ENCODE measurements at places on chromosomes 5 and 9.
A peak's percentile ranks its signal among the peaks of the same experiment; 100 is the strongest.

GRCh38 chr5:108420158-108420557 is 38.3 kb upstream of the FBXL17 start:
- no peak for DNase-seq

DNA sequence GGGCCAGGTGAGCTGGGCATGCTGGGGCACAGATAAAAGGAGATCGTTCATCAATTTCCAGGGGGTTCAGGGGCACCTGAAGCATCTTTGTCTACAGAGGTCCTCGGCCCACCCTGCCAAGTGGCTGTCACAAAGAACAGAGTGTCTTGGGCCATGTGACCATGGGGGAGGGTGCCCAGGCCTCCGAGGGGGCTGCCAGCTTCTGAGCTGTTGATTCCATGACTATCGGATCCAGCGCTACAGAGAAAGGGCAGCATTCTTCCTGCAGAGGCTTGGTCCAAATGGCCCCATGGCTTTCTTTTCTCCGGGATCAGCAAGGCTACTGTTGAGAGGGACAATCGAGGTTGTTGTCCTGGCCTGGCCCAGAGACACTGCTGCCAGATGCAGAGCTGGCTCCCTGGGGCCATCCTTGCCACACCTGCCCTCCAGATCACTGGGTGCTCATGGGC is 289.2 kb downstream of the ZSWIM6 start:
- no peak for DNase-seq

- no peak for DNase-seq
These were observed 3.3 kb downstream of the CD274 start for GRCh38 chr9:5453673-5454072.

- no peak for DNase-seq
These were observed 27.9 kb upstream of the KLF9 start for GRCh38 chr9:70442328-70442848.

DNA sequence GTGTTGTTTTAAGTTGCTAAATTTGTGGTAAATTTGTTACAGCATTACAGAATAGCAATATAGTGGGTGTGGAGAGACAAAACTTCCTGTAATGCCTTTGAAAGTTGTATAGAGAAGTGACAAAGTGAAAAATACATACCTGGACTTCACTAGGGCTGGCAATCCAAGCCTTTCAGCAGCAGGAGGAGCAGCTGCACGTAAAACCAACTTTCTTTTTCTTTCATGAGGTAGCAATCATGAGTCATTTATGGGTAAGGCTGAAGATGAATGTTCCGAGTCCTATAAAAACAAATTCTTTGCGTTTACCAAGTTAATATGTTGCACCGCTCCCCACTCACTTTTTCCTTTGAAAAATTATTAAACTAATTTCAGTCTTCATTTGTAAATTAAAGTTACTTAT is 1138.2 kb downstream of the TAF11L14 start:
- no peak for DNase-seq

GRCh38 chr5:127665641-127666040 is 16.8 kb downstream of the CTXN3 start:
- DNase-seq, result no peak

GRCh38 chr5:135453613-135454012 is 1.5 kb upstream of the TIFAB start:
- no peak for DNase-seq

DNA sequence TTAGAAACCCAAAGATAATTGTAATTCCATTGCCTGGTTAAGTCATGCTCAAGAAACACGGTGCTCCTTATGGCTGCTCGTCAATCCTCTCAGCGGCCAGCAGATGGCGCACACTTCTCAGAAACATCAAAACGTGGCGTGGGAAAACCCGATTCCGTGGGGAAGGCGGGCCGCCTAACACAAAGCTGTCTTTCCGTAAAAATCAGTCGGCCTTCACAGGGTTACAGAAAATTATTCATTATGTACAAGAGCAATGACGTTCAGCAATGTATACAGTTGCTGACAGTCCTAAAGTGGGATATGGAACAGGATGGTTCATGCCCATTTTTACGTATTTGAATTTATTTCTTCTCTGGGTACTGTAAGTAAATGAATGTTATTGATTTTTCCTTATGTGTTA is 83.5 kb downstream of the PDE4D start:
- peak; percentile 41 for DNase-seq

DNA sequence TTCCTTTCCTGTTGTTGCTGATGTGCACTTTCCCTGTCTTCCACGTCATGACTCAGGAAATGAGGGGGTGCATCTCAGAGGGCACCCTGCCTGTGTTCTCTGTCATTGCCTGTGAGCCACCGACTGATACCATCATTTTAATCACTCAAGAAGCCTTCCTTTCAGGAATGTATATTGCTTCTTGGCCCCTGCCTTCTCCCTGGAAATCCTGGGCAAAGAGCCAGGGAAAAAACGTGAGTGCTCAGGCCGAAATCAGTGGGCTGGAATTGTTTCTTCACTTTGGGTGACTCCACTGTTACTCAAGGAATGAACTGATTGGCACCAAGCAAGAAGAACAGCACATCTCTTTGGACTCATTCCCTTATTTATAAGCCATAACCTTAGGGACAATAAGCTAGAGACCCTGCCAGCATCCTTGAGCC is 126.1 kb downstream of the SNX18 start:
- DNase-seq, result no peak

DNA sequence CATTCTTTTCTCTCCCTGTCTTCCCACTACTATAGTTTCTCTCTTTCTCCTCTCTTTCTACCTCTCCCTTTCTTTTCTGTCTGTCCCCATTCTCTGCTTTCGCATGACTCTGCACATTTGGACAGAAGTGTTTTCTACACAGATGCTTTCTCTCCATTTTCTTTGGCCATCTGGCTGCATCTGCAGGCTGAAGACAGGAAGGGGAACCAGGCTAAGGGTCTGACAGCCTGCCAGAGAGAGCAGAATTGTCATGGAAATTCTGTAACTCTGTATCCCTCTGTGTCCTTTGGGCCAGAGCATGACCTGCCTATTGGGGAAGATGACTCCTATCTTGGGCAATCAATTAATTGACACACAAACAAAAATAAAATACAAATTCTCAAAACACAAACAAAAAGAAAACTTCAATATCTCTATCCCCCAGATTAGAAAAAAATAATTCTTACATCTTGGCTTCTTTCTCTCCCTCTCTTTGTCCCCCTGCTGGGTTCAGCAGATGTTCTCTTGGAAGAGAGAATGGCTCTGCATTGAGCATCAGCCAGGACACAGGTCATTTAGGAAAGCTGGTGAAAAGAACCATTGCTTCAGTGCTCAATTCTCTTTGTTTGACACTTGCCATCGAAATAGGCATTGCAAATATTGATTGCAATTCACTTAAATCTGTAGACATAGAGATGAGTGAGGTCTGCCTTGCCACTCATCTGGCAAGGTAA is 415.9 kb upstream of the KLF4 start:
- no peak for DNase-seq

GRCh38 chr5:149798466-149798865 is 68.4 kb downstream of the PPARGC1B start:
- DNase-seq, result no peak

DNA sequence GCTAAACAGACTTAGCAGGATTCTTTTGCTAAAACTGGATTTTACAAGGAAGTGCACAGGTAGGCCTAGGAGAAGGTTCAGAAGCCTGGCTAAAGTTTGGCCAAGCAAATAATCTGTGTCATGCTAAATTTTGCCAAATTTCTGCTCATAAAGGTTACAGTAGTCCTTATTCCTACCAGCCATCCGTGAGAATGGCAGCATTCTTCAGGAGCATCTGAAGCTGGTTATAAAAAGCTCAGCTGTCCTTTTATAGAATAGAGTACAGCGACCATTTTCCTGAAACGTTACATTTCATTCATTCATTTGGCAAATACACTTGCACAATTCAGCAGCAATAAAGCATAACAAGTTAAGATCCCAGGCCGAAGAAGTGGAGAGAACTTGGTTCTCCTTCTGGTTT is 6.9 kb downstream of the GSN start:
- DNase-seq, result no peak

DNA sequence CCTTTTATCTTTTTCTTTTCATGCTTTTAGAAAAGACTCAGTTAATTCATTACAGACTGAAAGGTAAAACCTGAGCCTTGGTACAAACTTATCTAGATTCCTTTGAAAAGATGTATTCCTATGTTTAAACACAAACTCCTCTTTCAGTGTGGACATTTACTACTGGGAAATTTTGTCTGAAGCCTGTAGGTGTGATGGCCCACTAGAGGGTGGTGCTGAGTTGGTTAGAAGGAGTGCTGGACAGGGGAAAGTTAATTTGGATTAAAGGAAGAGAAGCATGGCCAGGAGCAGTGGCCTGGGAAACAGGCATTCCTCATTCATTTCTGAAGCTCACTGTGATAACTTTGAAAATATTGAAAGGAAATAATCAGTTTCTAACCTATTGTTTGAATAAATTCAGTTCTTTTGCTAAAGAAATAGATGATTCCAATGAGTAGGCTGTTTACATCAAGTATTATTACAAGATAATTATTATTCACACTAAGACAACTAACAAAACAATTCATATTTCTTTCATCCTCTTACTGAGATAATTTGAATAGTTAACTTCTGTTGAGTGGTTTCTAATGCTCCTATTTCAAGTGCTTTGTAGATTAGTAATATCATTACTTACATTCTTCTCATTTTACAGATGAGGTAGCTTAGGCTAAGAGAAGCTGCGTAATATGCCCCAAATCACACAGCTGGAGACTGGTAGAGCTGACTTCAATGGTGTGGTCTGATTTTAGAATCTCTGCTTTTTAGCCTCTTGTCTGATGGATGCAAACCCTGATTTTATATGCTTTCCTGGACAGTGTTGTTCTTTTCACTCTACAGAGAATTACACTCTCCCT is 150.9 kb downstream of the ADGRV1 start:
- no peak for DNase-seq

DNA sequence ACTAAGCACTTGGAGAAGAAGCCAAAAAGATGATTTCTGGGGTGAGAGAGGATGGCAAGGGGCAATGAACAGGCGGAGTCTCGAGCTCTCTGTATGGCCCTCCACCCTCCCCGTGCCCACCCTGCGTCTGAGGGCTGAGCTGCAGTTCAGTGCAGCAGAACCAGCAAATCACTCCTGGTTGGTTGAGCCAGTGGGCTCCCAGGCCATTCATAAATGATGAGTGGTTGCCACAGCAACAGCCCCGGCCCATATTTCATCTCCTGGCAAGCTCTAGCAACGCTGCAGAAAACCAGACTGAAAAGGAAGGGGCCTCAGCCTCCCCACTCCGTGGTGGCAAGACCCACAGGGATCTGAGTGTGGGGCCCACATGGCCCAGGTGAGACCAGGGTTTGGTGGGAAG is 93.8 kb upstream of the PPP1R26 start:
- no peak for DNase-seq

DNA sequence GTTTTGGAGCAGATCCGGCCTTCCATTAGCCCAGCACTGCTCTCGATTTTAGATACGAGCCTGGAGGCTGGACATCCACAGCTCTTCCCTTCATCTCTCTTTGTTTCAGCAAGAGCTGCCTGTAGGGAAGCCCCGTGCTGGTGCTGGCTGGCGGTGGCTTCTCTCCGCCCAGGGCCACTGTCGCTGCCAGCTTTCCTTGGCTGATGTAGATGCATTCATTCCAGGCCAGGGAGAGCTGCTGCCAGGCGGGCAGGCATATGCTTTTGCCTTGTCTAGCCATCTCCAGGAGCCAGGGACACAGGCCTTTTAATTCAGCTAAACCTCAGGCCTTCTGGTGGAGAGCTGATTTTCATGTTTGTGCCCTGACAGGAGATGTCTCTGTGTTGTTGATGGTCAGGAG is 409.3 kb upstream of the CLINT1 start:
- DNase-seq, result no peak

GRCh38 chr5:14201325-14202045 is 58.3 kb downstream of the TRIO start:
- no peak for DNase-seq

GRCh38 chr5:53749621-53750020 is 189.2 kb downstream of the NDUFS4 start:
- no peak for DNase-seq

DNA sequence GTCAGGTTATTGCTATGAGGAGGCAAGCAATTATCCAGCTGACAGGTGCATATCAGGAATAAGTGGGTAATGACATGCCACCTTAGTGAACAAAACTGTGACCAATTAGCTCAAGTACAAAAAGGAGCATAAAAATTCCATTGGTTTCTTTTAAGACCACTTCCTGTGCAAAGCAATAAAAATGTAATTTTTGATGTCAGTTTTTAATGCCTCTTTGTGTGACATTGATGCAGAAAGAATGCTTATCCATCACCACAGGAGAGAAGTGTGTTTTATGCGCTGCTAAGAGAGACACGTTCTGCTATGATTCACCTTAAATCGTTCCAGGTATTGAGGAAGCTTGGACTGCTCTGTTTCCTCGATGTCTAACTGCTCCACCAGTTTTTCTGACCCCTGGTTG is 96.7 kb downstream of the MRPS27 start:
- DNase-seq, result no peak

- DNase-seq, result no peak
These were observed 112.1 kb downstream of the KIF4B start for GRCh38 chr5:155125551-155126095.

GRCh38 chr5:73446631-73447529 is 1.7 kb downstream of the FOXD1 start:
- no peak for DNase-seq

GRCh38 chr9:127733614-127734013 is 1.5 kb downstream of the TOR2A start:
- no peak for DNase-seq

GRCh38 chr5:88776692-88777091 is 106.3 kb downstream of the MEF2C start:
- DNase-seq, result no peak

- DNase-seq, result no peak
These were observed 1.1 kb downstream of the MAST4 start for GRCh38 chr5:66597183-66597757.

DNA sequence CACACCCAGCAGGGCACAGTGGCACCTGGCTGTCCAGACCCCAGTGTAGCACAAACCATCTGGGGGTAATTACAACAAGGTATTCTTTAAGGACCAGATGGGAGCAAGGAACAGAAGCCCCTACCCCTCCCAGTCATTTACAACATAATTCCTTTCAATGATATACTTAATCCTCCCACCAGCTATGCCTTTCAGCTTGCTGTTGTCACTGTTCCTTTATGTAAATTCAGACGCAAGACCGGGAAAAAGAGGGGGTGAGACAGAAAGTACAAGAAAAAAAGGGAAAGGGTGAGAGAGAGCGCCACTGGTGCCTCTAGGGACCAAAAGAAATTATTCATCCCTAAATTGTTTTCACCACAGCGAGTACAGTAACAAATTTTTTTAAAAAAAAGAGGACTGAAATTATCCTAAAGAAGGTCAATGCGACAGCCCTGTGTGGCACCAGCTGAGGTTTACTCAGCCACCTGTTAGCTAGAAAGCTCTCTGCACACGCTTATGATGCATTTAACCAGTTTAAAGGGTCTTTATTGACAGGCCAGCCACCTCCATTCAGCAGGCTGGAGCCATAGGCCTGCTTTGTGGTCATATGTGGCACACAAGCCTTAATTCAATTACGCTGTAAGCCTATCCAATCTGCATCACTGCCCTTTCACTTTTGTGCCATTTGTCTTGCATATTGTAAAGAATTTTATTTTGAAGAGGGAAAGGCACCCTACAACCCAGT is 210.2 kb upstream of the ISL1 start:
- DNase-seq, result no peak
